RKO (cell line): ENCODE measurements at places on chromosomes 2 and 18.

DNA sequence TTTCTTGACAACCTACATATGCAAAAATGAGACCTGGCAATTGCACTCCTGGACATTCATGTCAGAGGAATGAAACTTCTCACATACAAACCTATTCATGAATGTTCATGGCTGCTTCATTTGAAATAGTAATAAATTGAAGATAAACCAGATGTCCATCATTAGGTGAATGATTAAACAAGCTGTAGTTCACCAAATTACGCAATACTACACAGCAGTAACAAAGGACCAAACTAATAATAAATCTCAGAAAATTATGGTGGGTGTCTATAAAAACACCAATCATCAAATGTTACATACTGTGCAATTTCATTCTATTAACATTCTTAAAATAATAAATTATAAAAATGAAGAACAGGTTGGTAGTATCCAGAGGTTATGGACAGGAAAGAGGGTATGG is 13.5 kb downstream of the DOK6 start:
- no peak for DNase-seq

GRCh38 chr2:111685342-111685741 is 198.7 kb downstream of the ANAPC1 start:
- DNase-seq: no peak

GRCh38 chr18:31596081-31596872 is 4.6 kb downstream of the TTR start:
- no peak for DNase-seq

DNA sequence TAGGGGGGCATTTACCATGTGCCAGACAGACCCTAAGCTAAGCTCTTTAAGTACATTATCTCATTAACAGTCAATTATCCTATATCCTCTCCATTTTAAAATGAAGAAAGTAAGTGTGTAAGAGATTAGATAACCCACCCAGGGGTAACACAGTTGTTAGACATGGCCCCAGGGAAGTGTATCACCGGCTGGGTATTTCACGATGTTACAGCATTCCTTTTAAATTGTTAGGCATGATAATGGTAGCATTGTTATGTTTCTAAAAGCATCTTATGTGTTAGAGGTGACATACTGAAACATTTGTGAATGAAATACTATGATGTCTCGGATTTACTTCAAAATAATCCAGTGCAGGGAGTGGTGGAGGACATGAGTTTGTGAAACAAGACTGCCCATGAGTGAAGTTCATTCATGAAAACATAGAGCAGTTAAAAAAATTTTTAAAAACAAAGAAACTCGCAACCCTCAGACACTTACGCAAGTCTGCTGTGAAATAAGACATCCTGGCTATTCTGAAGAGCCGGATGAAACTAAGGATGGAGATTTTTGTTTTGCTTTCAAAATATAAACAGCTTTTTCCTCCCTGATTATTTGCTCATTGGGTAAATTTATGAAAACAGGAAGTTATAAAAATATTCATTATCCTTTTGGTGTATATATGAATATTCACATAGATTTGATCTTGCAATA is 54.9 kb downstream of the IL1RL2 start:
- DNase-seq: no peak

DNA sequence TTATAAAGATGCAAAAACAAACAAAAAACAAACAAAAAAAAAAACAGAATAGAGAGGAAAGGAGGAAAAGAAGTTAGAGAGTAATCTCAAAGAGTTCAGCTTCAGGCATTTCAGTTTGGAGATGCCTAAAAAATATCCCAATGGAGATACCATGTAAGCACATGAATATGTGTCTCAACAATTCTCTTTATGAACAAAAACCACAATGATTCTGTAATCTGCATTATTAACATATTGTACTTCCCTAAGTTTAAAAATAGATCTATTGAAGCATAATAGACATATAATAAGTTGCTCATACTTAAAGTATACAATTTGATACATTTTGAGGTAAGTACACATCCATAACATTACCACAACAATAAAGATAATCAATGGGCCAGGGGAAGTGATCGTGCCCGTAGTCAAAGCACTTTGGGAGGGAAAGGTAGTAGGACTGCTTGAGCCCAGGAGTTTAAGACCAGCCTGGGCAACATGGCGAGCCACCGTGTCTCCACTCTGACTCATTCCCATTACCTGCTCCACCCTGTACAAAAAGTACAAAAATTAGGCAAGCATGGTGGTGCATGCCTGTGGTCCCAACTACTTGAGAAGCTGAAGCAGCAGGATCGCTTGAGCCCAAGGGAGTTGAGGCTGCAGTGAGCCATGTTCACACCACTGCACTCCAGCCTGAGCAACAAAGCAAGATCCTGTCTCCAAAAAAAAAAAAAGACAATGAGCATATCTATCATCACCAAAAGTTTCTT is 158.9 kb downstream of the ATAD2B start:
- no peak for DNase-seq

DNA sequence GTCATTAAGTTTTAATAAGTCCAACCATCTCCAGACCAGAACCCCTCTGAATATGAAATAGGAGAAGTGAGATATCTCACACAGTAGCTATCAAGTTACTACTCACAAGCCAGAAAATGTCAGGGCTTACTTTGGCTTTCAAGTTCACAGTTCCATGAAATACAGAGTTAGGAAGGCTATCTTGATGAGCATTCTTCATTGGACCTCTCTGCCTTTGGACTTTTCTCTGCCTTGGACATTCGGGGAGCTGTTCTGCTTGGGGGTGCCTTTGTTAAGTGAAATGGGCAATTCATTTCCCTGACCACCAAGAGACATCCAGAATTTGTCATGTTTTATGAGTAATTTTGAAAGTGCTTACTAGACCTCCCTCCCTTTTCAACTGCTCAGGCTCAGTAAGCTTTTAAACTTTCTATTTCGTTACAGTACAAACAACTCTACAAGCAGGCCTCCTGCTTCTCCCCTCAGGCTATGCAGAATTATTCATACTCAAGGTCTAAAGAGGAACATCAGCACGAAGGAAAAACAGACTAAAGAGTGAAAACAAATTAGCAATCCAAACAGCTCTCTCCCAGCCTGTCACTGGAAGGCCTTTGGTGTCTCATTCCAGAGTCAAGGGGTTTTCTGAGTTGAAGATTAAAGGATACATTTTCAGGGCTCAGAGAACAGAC is 95.3 kb downstream of the MREG start:
- DNase-seq: no peak

DNA sequence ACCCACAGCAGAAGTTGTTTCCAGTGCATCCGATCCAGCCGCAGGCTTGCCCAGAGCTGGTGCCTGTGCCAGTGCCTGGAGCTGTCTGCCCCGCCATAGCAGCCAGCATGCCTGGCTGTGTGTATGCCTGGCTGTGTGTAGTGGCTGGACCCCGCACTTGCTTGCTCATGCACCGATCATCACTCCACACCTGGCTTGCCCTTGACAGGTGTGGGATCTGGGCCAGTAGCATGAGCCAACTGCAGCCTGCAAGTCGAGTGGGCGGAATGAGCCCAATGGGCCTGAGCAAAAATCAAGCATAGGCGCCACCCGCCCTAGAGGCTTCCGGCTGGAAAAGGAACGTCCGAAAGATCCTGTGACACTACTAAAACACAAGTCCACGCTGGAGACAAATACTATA is 74.5 kb downstream of the EPB41L3 start:
- DNase-seq: no peak

GRCh38 chr2:29660201-29660600 is 261.2 kb downstream of the ALK start:
- no peak for DNase-seq

GRCh38 chr2:216690456-216690852 is 4.9 kb downstream of the IGFBP5 start:
- no peak for DNase-seq

DNA sequence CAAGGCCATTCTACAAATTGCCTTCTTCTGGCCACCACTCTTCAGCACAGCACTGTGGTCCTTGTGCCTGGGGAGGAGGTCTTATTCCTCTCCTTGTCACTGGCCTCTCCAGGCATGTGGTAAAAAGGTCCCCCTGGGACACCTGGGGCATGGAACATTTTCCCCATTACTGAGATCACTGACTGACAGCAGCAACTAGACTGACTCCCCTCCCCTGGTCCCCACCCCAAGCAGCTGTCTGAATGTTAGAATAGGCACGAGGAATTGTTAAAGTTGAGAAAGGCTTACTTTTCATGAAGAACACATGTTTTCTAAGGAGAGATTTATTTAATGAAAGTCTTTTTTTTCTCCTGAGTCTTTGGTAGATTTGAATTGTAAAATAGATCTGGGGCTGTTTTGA is 39.5 kb upstream of the RTN4 start:
- no peak for DNase-seq

GRCh38 chr2:224354632-224355211 is 47.2 kb downstream of the FAM124B start:
- no peak for DNase-seq
